Kidney epithelial cell (primary cell): ENCODE measurements at places on chromosomes 2 and 18. TPM values are rescaled to one million over a fixed set of nuclear protein-coding genes. Genes with fewer than 3 reads are reported as not detected.
A peak's percentile ranks its signal among the peaks of the same experiment; 100 is the strongest.

- DNase-seq = no peak
Measured at GRCh38 chr2:143949121-143949848, 570.6 kb downstream of the ZEB2 start.

DNA sequence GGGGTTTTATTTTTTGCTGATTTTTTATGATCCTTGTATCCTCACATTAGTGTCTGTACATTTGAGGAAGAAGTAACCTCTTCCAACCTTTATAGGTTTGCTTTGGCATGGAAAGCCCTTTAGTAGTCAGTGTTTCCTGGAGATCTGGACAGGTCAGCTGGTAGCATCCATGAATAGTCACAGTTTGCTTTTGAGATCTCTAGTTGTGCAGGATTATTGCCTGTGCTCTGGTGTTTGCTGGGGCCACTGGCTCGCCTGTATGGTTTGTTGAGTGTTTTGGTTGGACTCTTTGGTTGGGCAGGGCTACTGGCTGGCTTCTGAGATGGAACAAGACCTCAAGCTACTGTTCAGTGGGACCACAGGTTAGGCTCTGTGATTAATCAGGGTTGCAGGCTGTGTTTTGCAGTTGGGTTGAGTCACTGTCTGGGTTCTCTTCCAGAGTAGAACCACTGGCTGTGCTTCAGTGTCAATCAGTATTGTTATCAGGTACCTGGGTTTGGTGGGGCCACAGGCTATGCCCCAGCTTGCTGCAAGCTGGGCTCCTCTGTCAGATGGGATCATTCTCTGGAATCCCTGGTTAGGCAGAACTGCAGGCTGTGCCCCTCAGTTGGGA is 20.0 kb downstream of the SP140L start:
- DNase-seq = no peak

DNA sequence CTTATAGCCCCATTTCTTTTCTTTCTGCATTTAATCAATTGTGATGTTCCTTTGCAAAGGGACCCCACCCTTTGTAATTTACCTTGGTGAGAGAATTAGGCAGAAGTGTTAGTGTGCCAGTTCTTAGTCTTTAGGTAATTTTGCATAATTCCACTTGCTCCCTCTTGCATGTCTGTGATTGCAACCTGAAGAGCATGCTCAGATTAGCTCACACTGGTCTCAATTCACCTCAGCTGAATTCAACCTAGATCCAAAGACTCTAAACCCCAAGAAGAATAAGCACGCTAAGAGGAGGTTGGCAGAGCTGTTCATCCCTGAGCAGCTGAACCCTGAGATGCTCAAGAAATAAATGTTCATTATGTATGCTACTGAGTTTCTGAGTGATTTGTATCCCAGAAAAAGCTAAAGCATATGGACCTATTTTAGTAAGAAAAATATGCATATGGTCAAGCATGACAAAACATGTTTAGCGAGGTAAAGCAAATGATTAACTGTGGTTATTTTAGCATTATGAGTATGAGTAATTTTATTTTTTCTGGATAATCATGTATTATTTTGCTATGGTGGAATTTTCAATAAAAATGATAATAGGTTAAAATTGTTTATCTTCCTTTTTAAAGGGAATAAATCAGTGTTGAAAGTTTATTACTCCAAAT is 299.2 kb upstream of the ZSWIM2 start:
- no peak for DNase-seq

- DNase-seq = peak; percentile 72
Measured at GRCh38 chr2:234291765-234292204, 205.1 kb downstream of the ARL4C start.

CACNB4 gene
- 0.79 and 1.3 TPM in 2 replicates for total RNA-seq

OSBPL6 gene
- total RNA-seq = 3.6 and 3.8 TPM in 2 replicates

SYT4 gene
- total RNA-seq = 0.27 TPM in 1 of 2 replicates, not detected in the other

INHBB gene
- total RNA-seq = 0.14 and 0.50 TPM in 2 replicates
